Glomerular endothelial cell (primary cell): ENCODE measurements at places on chromosomes 2 and 18. TPM values are rescaled to one million over a fixed set of nuclear protein-coding genes. Genes with fewer than 3 reads are reported as not detected.

Gene LRP2
- total RNA-seq = 0.06 TPM in 1 of 2 replicates, not detected in the other

Gene MC5R
- not detected in 2 replicates for total RNA-seq

Gene GAREM1
- 0.82 and 0.92 TPM in 2 replicates for total RNA-seq

Gene STPG4
- not detected in 2 replicates for total RNA-seq

Gene SIX3
- not detected in 2 replicates for total RNA-seq

Gene GPR155
- 2.5 and 3.8 TPM in 2 replicates for total RNA-seq
